ENCODE measurements at places on chromosomes 6 and 20.
A peak's percentile ranks its signal among the peaks of the same experiment; 100 is the strongest.

- DNase-seq: no peak
Observed at GRCh38 chr6:45592991-45593390, 215.3 kb upstream of the SUPT3H start.

DNA sequence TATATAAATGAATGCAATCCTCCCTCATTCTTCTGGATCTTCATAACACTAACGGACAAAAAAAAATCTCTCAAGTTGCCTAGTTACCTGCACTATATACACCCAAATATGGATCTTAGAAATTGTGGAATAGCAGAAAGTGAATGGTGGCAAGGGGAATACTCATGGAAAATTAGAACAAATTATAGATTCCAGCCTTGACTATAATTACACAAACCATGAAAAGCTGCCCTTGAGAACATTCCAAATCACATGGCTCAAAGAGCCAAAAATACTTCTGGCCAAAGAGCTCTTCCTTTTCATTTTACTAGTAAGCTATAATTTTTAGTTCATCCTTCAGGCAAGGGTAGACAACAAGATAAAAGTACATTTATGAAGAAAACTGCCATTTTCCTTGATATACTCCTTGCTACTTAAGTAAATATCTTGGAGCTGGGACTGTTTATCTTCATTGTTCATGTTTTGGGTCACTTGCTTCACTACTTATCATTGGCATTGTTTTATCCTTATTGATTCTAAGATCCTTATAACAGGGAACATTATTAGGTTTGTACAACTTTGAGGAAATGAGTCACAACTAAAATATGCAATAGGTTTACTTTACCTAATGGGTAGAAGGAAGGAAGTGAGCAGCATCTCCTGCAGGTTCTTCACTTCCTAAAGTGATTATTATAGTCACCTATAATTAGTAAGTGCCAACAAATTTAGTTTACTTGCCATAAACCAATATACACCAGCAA is 6.4 kb upstream of the MTRES1 start:
- DNase-seq: no peak

DNA sequence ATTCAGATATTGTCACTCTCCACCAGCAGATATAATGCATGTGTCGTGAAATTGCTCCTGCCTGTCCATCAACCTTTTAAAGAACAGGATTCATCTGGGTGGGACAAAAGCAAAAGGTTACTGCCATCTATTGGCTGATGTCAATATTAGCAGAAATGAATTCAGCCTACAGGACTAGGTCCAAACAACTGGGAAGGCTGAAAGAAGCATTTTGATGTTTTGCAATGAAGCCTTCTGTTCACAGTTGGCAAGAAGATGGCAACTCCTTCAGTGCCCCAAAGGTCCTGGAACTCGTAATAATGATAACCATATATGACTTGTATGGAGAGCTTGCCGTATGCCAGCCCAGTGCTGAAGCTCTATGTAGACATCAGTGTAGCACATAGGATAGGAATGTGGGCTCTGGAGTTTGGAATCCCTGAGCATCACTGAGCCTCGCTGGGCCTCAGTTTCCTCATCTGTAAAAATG is 7.5 kb downstream of the BCAS1 start:
- DNase-seq: peak; percentile 7

- no peak for DNase-seq
Observed at GRCh38 chr6:131017962-131018361, 45.1 kb downstream of the EPB41L2 start.

DNA sequence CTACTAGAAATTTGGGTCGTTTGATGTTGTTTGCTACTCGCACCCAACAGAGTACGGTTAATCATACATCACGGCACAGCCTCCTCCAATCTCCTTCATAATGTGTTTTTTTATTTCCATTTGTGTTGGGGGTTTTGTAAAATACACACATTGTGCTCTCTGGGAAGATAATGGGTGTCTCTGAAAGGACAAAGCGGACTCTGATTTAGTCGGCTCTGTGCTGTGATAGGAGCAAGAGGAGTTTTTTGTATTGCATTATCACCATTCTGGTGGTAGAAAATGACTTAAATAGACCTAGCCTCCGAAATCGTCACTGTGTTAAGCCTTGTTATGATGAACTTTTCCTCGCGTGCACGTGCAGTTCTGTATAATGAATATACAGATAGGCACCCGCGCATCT is 196.3 kb downstream of the CDH4 start:
- DNase-seq: no peak

DNA sequence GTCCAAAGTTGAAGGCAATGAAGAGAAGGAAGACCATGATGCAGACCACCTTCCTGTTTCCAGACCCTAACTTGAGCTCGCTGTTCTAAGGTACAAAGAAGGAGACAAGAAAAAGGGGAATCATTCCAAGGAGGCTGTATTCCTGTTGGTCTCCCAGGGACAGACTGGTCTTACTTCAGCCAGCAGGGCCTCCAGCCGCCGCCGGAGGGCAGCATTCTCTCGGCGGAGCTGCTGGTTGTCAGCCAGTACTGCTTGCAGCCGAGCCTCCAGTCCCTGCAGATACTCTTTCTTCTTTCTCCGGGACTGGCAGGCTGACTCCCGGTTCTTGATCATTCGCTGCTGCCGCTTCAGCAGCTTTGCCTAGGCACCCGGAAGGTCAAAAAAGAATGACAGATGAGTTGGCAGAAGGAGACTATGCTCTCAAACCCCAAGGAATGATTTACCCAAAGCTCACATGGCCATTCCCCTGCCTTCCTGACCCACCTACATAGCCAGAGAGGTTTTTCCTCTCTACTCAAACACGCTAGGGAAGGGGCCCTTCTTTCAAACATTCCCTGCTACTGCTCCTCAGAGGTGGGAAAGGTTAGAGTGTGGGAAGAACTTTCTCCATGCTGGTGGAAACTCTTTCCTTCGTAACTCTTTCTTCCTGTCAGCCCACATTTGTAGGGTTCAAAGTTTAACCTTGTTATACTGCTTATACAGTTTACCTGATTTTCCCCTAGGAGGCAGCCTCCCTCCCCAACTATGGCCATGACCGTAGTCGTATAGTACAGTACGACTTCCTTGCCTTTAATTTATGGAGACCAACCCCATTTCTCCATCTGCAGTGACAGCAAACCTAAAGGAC is 9.0 kb downstream of the ATF6B start:
- DNase-seq: peak; percentile 11

GRCh38 chr6:18389479-18389878 is 2.3 kb downstream of the RNF144B start:
- DNase-seq: no peak

- peak; percentile 64 for DNase-seq
Observed at GRCh38 chr6:17429383-17430061, 36.1 kb downstream of the CAP2 start.

DNA sequence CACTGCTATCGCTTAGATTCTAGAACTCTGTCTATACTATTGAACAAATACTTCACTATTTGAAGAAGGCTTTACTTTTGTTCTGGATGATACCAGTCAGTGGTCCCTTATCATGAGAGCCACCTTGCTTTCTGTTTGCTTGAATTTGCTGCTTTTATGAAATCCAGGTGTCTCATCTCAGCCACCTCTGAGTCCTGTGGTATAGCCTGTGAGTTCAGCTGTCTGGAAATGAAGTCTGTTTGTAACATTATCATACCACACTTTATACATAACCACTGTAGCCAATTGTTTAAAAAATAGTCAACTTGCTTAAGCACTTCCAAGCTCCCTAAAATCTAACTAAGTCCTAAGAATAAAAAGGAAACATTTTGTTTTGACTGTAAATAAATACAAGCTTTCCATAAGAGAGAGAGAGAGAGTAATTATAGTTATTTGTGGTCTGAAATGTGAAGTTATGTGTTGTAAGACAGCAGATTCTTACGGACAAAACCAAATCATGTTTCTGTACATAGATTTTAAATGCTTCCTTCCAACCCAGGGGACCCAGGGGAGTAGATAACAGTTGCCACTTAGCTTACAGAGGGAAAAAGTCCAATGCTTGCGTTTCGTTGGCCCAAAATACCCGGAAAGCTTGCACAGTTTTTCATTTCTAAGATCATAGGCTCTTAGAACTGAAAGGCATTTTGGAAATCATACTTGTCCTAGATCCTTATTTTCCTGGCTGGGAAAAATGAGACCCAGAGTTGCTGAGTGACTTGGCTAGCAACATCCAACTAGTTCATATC is 1107.8 kb upstream of the FLRT3 start:
- DNase-seq: no peak

DNA sequence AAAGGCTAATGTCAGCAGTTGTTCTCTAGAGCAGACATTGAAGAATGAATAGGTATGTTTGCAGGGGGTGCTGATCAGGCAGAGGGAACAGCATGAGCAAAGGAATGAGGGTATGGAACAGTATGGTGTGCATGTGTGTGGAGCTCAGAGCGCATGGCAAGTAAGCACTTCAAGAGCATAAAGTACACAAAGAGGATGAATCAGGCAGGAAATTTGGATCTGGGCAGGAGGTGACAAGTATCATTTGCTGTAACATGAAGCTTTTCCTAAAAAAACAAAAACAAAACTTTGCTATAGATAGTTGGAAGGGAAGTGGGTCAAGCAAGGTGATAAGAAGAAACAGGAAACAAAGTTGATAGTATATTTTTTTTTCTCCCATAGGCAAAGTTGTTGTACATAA is 746.8 kb downstream of the HDGFL1 start:
- no peak for DNase-seq

GRCh38 chr6:36546920-36547645 is at the start of gene STK38:
Gene STK38, minus strand, starts transcription at chr6:36547479. Its CDS starts 7,277 bp downstream, at chr6:36540202.
- peak; percentile 64 for DNase-seq

GRCh38 chr6:78489874-78490273 is 377.5 kb upstream of the IRAK1BP1 start:
- no peak for DNase-seq

DNA sequence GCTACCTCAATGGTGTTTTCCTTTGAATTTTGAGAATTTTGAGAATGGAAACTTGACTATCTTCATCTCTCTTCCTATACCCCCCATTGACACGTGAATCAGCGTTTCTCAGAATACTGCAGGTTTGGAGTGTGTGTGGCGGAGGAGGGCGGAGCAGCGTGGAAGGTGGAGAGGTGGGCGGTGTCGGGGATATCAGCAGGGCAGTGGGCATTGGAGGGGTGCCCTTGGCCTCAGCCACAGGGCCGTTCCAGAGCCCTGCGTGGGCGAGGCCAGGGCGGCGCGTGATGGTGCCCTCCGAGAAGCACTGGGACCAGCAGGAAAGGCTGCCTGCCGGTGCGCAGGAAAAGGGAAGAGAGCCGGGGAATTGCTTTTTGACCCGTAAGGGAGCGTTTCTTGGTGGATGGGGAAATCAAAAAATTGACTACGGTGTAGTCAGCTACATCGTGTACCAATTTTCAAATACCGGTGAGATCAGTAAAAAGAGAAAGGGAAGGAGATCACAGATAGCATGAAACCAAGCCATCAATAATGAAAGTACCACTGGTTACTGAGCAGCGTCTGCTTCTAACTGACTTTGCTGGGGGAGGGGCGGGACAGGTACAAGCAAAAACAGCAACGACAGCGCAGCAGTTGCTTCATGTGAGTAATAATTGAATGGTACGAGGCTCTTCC is 82.7 kb upstream of the DUSP22 start:
- no peak for DNase-seq

DNA sequence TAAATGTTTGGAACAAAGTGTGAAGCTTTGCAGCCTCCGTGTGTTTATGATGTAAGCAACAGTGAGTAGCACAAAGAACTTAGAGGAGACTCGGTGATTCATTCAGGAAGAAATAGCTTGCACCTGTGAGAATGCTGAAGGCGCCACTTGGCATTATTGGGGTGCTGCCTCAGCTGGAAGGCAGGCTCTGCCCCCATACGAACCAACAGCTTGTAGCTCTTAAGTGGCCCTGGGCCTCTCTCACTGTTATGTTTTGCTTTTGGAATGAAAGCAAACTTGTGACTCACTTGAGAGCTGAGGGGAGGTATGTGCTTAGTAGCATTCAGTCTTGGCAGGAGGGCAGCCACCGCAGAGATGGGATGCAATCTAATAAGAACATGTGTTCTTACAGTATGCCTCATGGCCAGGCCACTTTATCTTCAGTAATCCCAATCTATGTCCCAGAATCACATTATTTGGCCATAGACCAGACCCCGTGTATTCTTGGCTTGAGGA is 310.7 kb downstream of the EYA4 start:
- DNase-seq: no peak

- no peak for DNase-seq
Observed at GRCh38 chr20:42846784-42847490, 342.8 kb downstream of the PTPRT start.

DNA sequence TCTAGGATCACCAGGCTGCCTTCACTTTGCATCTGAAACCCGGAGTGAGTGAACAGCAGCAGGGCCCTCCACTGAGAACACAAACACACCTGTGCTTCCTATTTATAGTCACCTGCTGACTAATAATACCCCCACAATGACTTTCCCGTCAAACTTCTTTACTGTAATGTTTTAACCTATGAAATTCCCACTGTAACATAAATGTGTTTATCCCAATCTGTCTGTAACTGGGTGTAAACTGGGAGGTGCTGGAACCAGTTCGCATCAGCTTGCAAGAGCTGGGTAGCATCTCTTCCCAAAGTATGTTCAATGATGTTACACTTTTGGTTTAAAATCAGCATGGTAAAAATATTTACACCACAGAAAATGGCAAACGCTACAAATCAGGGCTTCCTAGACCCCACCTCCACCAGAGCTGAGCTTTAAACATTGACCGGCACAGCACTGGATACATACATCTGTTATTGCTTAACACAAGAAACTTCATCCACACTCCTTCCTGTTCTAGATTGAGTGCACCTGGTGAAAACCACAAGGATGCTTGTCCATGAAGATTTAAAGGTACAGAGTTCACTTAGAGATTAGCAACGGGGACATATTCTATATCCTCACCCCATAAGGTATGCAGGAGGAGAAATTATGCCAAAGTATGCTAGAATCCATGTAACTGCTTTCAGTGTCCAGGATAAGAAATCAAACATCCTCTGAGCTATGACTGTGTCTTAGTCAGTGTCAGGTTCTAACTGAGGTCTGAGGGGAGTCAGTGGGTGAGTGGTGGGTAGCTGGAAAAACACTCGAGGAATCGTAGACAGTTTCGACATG is 79.0 kb downstream of the ALDH8A1 start:
- DNase-seq: peak; percentile 47

DNA sequence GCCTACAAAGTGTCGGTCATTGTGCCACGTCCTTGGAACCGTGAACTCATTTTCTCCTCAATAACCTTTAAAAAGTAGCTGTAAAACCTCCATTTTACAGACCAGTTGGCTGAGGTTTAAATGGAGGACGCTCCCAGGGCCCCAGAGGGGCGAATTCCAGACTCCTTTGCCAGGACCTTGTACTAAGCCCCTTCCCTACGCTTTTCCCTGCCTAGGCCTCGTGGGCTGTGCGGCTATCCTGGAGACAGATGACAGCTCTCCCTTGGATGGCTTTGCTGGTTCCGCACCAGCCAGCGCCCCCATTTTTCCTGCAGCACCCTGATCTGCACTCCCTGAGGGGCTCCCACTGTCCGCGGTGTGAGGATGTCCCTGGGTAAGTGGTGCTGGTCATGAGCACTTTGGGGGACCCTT is 12.1 kb upstream of the SNHG17 start:
- DNase-seq: no peak

- no peak for DNase-seq
Observed at GRCh38 chr6:75098709-75099108, 107.1 kb downstream of the COL12A1 start.
